ENCODE measurements at places on chromosomes 13 and 19.

DNA sequence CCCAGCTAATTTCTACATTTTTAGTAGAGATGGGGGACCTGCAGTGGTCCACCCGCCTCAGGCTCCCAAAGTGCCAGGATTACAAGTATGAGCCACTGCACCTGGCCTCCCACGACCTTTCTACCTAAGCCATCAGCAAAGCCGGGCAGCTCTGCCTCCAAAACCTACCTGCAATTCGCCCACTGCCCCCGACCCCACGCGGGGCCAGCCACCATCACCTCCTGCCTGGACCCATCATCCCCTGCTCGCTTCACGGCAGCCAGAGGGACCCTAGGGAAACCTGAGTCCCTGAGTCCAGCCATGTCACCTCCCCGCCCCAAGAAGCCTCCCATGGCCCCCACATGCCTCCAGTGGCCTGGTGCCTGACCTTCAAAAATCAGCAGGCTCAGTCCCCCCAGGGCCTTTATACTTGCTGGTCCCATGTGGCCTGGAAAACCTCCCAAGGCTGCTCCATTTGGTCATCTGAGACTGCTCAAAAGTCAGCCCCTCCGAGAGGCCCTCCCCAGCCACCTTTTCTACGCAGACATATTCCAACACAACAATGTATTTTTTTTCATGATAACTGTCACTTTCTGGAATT is 12.1 kb downstream of the ERCC2 start:
- no peak for ATAC-seq

DNA sequence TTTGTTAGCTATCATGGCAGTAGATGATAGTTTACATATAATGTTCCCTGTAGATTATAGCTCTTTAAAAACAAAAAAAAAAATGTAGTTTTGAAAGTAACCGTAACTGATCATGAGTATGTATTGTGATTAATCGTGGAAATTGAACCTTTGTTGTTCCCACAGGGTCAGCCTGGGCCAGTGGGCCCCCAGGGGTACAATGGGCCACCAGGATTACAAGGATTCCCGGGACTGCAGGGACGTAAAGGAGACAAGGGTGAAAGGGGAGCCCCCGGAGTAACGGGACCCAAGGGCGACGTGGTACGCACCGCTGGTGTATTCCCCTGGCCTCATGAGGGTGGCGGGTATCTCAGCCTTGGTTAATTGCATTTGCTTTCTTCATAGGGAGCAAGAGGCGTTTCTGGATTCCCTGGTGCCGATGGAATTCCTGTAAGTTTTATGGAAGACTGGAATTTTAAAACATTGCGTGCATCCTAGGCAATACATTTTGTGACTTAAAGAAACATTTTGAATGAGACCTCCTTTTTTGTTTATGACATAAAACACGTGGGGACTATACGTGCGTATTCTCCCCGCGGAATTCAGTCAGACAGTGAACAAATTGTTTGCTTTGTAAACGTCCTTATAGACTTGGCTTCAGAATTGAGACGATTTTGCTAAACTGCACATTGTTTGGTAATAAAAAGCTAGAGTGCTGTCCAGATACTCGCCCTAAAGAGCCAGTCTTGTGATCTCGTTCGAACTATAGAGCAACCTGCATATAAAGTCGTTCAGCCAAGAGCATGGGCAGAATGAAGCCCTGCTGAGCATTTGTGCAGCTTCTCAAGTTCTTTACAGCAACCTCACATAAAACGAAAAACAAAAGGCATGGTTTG is 117.7 kb downstream of the COL4A2 start:
- ATAC-seq = no peak

- ATAC-seq = no peak
Measured at GRCh38 chr19:44783545-44783944, 5.9 kb downstream of the CBLC start.

DNA sequence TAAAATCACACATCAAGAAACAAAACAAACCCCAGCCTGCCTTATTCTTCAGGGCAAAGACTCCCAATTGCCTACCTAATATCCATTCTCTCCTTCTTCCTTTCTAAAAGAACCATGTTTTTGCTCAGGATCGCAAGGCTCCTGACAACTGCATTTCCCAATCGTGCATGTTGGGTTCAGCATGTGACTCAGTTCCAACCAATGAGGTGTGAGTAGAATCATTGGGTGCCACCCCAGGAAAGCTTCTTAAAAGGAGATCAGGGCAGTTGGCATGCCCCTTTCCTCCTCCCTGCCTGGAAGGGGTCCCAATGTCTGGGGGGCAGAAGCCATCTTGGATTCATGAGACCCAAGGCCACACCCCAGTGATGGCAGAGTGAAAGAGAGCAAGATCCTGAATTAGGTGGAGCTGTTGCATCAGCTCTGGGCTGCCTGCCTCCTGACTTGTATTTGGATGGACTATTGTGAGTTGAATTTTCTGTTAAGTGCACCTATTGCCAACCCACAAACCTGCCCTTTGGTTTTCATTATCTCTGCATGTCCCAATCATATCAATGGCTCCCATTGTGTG is 26.0 kb upstream of the UBAC2 start:
- ATAC-seq = no peak

- ATAC-seq = peak; percentile 68
Measured at GRCh38 chr19:42132030-42132628, at the start of gene POU2F2. POU2F2 (minus strand) TSS chr19:42132446; CDS start chr19:42132411, 35 bp downstream.

- no peak for ATAC-seq
Measured at GRCh38 chr13:25692099-25692498, 320.3 kb downstream of the ATP8A2 start.

DNA sequence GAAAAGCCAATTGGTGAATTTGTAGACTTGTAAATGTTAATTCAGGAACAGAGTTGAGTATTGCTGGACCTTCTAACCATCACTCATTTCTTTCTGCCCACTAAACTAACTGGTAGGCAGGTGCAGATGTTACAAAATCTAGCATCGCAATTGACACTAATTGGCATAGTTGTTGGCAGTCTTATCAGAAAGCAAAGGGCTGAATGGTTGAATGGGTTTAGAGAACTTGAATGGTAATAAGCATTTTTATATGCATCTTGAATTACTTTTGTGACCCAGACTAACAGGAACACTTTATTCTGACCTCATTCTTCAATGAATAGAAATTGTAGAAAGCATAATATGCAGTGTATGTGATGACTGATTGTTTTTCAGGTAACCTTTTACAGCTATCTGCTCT is 189.1 kb downstream of the GGACT start:
- ATAC-seq = no peak

DNA sequence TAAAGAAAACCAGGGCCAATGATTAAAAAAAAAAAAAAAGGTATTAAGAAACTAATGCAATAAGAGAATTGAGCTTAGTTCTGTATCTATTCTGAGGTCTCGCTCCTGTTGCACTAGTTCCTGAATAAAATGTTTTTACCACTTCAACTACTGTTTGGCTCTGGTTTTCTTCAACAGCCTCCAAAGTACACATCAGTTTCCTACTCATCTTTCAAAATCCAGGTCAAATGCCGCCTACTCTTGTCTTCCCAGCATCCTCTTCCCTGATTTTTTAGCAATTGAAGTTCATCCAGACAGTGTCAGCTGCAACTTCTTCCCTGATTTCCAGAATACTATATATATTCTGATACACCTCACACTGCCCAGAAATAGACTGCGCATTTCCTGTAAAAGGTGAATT is 1.4 kb upstream of the RCBTB1 start:
- no peak for ATAC-seq

DNA sequence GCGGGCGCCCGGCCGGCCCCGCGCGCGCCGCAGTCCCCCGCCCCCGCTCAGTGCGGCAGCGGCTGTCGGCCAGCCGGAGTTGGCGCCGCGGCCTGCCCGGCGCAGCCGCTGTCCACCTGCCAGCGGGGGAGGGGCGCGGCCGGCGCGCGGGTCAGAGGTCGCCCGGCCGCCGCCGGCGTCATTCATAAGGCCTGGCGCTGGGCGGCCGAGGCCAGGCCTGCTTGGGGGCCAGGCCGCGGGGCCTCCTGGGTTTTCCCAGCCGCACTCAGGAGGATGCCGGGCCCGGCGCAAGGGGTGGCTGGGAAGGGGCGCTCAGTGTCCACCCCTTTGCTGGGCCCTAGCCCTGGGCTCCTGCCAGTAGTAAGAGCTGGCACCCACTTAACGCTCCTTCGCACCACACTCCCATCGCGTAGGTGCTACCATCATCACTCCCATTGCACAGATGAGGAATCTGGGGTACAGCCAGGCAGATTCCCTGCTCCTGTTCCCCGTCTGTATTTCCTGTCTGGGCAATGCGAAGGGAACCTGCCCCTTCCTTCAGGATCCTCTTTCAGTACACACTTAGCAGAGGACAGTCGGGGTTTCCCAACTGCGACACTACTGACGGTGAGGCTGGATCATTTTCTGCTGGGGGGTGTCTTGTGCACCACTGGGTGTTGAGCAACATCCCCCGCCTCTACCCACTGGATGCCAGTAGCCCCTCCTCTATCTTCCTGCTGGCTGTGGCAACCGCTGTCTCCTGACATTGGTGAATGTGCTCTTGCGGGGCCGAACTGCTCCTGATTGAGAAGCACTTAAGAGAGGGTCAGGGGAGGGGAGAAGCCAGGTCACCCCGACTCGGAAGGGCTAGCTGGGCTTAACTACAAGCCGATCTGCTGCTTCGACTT is 846 bp upstream of the PRKACA start:
- ATAC-seq = no peak

- ATAC-seq = no peak
Measured at GRCh38 chr13:70732611-70733010, 624.4 kb upstream of the KLHL1 start.

DNA sequence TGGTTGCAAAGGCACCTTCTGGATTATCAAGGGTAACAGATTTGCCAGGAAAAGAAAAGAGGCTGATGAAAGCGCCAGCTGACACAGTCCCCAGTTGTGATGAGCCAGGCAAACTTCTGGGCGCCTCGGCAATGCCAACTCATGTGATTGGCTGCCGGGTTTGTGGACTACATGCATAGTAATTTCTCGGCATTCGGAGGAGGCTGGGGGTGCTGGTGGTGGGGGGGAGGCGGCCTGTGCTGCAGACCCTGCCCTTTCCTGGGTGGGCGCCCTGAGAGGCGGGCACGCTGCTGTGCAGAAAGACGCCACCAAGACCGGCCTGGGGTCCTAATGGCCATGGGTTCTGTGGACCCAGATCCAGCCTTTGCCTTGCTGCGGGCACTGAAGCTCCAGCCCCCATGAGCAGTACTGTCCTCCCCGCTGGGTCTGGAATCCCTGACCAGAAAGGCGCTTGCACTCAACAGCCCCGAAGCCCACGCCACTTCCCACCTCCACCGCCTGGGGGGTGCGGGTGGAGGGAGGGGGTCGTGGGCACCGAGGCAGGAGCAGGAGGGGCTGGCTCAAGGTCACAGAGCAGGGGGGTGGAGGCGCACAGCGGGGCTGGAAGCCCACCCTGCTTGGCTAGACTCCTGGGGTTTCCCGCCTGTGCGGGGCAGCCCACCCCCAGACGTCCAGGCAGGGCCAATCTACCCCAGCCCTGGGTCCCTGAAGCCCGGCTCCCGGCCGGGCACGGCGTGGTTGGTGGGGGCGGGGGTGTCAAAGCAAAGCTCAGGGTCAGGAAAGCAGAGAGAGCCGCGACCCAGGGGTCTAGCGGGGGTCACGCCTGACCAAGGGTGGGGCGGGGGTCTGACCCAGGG is 1.0 kb downstream of the DIRAS1 start:
- peak; percentile 25 for ATAC-seq

DNA sequence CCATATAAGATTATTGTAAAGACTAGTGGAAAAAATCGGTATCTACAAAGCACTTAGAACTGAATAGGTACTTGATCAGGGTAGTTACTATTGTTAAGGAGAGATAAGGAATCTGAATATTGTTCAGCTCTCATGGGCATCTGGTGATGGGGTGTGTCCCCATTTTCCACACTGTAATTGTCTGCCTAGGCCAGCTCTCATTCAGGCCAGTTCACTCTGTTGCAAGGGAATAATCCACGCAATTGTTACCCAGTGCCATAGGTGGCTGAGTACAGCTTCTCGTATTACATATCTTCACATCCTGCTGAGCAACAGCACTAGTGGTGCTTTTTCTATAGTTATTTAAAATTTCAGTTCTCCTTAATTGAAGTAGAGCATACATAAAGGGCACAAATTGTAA is 45.6 kb upstream of the C13orf42 start:
- ATAC-seq = no peak

GRCh38 chr19:15252398-15253018 is 20.3 kb upstream of the EPHX3 start:
- no peak for ATAC-seq

GRCh38 chr13:99601535-99601934 is 100.3 kb downstream of the TM9SF2 start:
- no peak for ATAC-seq

- ATAC-seq = no peak
Measured at GRCh38 chr19:50519006-50519575, 5.4 kb upstream of the ASPDH start.

Data from stimulated activated memory B cell treated with anti-CD40 and anti-IgM and Interleukin-4, amounts not matched to agents 10 μg/mL and 1 μg/mL and 100 μg/mL, for 72 hours (primary cell).